OCI-M1 (cell line): ENCODE measurements at places on chromosomes 6 and 20.

- DNase-seq: no peak
Observed at GRCh38 chr20:35273449-35274171, 4.3 kb downstream of the MMP24OS start.

- DNase-seq: no peak
Observed at GRCh38 chr20:63653974-63654668, 897 bp upstream of the STMN3 start.

- peak; percentile 24 for DNase-seq
Observed at GRCh38 chr6:109610590-109610989, 80.4 kb downstream of the AK9 start.

GRCh38 chr6:143941852-143942627, 66.0 kb downstream of the PLAGL1 start:
- DNase-seq: peak; percentile 75

- DNase-seq: no peak
Observed at GRCh38 chr6:105941621-105942412, 144.3 kb upstream of the PRDM1 start.

- DNase-seq: peak; percentile 27
Observed at GRCh38 chr6:89360415-89360999, 8.0 kb upstream of the UBE2J1 start.

DNA sequence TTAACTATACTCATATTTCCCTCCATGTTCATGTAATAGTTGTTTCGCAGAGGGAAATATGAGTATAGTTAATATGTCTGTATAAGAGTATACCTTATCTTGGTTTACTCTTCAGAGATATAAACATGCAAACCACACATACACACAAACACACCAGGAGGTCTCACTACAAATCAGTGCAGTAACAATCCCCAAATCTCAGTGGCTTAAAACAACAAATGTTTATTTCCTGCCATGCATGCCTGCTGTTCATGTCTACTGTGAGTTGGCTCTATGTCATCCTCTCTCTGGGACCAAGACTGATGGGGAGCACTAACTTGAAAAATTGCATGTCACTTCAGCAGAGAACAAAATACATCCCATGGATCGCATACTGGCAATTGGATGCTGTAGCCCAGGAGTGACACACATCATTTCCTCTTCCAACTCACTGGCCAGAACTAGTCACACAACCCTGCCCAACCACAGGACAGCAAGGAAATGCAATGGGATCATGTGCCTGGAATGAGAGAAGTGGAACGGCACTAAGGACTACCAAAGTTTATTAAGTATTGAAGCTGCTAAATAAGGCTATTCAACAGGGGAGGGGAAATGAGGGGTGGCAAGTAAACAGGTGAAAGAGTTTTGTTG, 89.0 kb upstream of the DTNBP1 start:
- DNase-seq: no peak

- no peak for DNase-seq
Observed at GRCh38 chr20:50646483-50646996, 44.8 kb downstream of the RIPOR3 start.
